ENCODE measurements at places on chromosomes 4 and X.

DNA sequence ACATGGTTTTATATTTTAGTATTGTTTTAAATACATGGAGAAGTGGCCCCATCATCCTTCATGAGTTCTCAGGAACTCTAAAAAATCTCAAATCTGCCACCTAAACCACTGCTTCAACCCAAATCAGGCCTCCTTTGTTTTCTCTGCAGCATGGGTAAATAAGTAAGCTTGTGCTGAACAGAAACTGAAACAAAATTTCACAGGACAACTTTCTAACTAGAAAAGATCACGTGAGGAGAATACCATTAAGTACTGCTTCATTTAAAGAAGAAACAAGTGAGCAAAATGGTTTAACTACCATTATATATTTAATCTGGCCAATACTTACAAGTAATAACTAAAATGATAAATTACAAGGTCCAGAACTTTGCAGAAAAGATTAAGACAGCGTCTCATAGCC is 2.5 kb downstream of the ARAP2 start:
- no peak for DNase-seq

GRCh38 chr4:36013206-36013605 is 231.1 kb downstream of the ARAP2 start:
- no peak for DNase-seq

DNA sequence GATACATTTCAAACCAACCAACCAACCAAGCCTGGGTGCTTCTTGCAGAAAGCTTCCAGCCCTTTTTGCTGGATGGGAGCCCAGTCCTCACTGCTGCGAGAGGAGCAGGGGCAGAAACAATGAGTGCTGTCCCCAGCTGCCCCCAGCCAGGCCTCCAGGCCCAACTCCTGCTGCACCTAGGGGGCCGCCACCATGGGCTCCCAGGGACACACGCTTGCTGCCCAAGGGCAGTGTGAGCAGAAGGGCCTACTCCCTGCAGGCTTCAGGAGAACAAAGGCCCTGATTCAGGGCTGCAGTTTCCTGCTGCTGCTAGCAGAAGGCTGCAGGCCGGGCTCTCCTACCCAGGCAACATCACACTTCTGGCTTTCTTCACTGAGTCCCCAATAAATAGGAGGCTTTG is 37.7 kb upstream of the ENPP6 start:
- no peak for DNase-seq

- no peak for DNase-seq
Measured at GRCh38 chrX:108018656-108019381, 26.0 kb upstream of the VSIG1 start.

DNA sequence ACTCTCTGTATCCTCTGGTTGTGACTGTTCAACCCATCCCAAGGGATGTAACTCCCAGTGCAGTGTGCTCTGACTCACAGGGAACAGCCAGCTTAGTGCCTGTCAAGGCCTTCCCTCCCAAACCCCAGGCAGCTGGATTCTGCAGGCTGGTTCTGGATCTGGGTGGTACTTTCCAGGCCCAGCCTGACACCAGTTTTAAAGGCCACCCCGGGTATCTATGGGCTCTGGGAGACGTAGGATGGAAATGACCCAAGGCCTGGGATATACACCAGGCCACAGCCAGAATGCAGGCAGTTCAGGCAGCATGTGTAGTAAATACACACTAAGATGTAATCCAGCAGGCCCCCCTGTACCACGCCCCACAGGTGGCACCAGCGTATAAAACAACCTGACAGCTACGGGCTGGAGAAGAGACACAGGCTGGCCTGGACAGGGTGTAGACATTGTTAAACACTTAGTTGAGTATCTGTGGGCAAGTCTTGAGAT is 64.2 kb downstream of the SPINK2 start:
- no peak for DNase-seq

DNA sequence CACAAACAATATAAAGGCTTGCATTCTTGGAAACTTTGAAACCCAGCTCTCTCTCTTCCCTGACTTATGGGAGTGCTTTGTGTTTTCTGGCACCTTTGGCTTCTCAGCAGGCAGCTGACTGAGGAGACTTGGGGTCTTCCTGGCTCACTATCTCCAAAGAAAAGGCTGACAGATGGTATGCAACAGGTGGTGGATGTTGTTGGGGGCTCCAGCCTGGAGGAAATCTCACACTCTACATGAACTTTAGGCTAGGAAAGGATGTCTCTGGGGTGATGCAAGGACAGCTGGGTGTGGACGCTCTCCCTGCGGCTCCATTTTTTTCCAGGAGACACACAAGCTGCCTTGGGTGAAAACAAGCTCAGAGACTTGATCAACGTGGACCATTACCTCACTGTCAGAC is 67.4 kb downstream of the DNAAF6 start:
- no peak for DNase-seq
